ENCODE measurements at places on chromosomes 11 and 22. TPM values are rescaled to one million over a fixed set of nuclear protein-coding genes. Genes with fewer than 3 reads are reported as not detected.

Gene ZNF215
- 0.82 TPM for total RNA-seq

Gene LRRC75B
- total RNA-seq = 8.4 TPM

Gene LRRC74B
- total RNA-seq = not detected

Gene ANO5
- 1.9 TPM for total RNA-seq

Gene SGSM1
- total RNA-seq = 0.58 TPM

Gene CD248
- total RNA-seq = not detected

Gene ADM2
- total RNA-seq = 0.51 TPM

Gene NXPE4
- total RNA-seq = not detected

Gene MMP20
- not detected for total RNA-seq

Gene RASGRP2
- 1.5 TPM for total RNA-seq

Gene ZBTB3
- 1.7 TPM for total RNA-seq

Gene SMTNL1
- total RNA-seq = not detected

Gene MRGPRX3
- not detected for total RNA-seq

Gene MOV10L1
- total RNA-seq = not detected

Gene CHADL
- not detected for total RNA-seq

Gene TRIM49B
- total RNA-seq = not detected

Gene SLC17A6
- total RNA-seq = not detected

Gene OR5D13
- total RNA-seq = not detected

Gene OR5AS1
- not detected for total RNA-seq

Gene BAIAP2L2
- 7.4 TPM for total RNA-seq

Gene KRTAP5-11
- not detected for total RNA-seq

Gene CARD16
- total RNA-seq = not detected

Gene SCN3B
- total RNA-seq = 0.25 TPM

Gene P2RY2
- total RNA-seq = 11.3 TPM

Gene IL17REL
- total RNA-seq = 0.04 TPM

Gene KRTAP5-8
- total RNA-seq = not detected

Gene ROBO4
- total RNA-seq = not detected

Gene RHBDD3
- total RNA-seq = 27.6 TPM

Gene OR51E2
- total RNA-seq = not detected

Gene CASP5
- not detected for total RNA-seq

Gene HDAC10
- total RNA-seq = 6.5 TPM

Gene BEST1
- total RNA-seq = 2.6 TPM

Gene SLC43A3
- 0.52 TPM for total RNA-seq

Gene OR52A1
- not detected for total RNA-seq

Gene PATE2
- total RNA-seq = not detected

Gene NADSYN1
- total RNA-seq = 49.3 TPM

Gene TRPC6
- 0.96 TPM for total RNA-seq

Gene LMNTD2
- total RNA-seq = 2.7 TPM

Gene SLCO2B1
- total RNA-seq = 2.9 TPM

Gene ANGPTL5
- total RNA-seq = 0.10 TPM

Gene VPS51
- 50.7 TPM for total RNA-seq

Gene MMP12
- total RNA-seq = not detected

Gene OR52E4
- total RNA-seq = not detected

Gene BTBD18
- not detected for total RNA-seq

Gene KLHL35
- total RNA-seq = 0.63 TPM

Gene LRRC10B
- total RNA-seq = 0.31 TPM

Gene C1QTNF5
- not detected for total RNA-seq

Gene SLC16A8
- total RNA-seq = not detected

Gene INS
- not detected for total RNA-seq

Gene TNRC6B
- 5.8 TPM for total RNA-seq

Gene TRIM51
- not detected for total RNA-seq

Gene C11orf87
- total RNA-seq = not detected

Gene TREH
- not detected for total RNA-seq

Gene IGF2
- 2.3 TPM for total RNA-seq

Gene MS4A12
- not detected for total RNA-seq

Gene PTPRJ
- total RNA-seq = 50.6 TPM

All from A549 treated with Mapracorat at 1 μM for 4 hours (cell line).